ENCODE measurements at places on chromosomes 5 and 9.

DNA sequence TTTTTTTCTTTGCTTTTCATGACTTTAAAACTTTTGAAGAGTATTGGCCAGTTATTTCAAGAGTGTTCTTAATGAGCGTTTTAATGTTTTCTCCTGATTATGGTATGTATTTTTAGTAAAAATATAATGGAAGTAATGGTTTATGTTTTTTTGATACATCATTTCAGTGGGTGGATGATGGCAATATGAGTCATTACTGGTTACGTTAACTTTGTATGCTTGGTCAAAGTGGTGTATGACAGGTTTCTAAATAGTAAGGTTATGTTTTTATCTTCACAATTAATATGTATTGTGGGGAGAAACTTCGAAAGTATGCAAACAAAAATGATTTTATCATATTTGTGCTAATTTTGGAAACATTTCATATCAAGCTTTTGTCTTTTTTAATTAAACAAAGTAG lies 176.7 kb upstream of the PRDM9 start:
- no peak for DNase-seq

GRCh38 chr5:1908931-1909330 lies 26.2 kb upstream of the IRX4 start:
- no peak for DNase-seq

DNA sequence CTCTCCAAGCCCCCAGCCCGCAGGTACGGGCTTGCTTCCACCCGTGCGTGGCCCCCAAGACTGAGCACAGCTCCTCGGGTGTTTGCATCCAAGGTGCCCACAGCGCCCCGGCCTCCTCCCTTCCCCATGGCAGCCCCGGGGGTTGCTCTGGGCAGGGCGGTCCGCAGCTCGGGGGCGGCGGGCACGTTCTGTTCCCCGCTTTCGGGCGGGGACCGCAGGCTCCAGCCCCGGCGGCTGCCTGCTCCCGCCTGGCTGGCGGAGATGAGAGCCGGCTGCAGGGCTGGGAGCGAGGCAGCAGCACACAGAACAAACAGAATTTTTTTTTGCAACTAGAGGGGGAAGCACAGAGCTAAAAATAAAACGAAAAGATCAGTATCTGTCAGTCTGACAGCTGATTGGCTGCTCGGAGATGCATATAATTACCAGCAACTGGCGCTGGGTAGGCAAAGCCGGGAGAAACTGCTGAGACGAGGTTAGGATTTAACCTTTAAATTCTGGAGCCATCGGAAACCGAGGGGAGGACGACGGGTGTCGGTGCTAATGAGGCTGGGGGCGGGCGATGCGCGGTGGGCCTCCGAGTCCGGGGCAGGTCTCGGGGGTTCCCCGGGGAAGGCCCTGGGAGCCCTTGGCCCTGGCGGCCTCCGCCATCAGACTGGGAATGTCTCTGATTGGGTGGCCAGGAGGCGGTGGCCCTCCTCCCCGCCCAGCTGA lies 142.7 kb upstream of the IER5L start:
- no peak for DNase-seq

DNA sequence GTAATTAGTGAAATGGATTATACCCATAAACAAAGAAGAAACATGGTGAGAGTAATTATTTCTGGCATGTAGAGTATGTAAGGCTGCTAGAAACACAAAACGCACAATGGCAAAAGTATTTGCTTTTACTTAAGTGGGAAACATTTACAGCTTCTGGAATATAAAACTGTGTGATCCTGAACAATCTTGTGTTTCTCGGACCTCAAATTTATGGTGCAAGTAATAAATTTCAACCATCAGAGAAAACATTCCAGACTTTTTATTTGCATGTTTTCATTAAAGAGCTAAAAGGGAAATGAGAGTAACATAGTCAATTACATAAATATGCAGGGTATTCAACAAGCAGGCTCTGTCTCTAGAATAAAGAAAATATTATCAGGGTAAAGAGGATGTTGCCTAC lies 17.2 kb upstream of the PRR16 start:
- no peak for DNase-seq

DNA sequence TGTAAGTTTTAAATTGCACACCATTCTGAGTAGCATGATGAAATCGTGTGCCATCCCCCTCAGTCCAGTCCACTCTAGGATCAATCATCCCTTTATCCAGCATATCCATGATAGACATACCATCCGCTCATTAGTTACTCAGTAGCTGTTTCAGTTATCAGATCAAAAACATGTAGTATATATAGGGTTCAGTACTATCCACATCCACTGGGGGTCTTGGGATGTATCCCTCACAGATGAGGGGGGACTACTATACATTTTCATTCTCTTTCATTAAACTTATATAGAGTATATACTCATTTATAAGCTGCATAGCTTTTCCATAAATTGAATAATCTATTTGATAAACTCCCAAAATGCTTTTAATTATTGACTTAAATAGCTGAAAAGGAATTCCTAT lies 67.6 kb downstream of the MEIKIN start:
- DNase-seq = no peak

- no peak for DNase-seq
These were observed 1.3 kb downstream of the ATP6V1G1 start for GRCh38 chr9:114588651-114589526.

DNA sequence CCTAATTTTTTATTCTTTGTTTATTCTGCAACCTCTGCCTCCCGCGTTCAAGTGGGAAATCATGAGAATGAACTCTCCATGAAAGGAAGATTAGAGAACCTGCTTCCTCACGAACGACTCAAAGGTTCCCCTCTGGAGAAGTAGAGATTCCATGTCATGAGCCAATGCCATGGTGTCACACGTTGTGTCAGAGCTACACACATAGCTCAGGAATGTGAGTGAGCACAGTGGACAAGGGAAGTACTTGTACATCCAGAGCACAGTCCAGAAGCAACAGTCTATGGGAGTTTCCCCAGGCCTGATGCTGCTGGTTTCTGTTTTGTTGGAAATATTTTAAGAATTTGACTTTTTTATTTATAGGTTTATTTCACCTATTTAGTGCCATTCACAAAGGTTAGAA lies 26.8 kb upstream of the PPP2CA start:
- no peak for DNase-seq

GRCh38 chr5:38535248-38535750 lies 21.1 kb downstream of the LIFR start:
- DNase-seq = no peak

GRCh38 chr9:69549310-69550202 lies 122.6 kb downstream of the APBA1 start:
- no peak for DNase-seq

DNA sequence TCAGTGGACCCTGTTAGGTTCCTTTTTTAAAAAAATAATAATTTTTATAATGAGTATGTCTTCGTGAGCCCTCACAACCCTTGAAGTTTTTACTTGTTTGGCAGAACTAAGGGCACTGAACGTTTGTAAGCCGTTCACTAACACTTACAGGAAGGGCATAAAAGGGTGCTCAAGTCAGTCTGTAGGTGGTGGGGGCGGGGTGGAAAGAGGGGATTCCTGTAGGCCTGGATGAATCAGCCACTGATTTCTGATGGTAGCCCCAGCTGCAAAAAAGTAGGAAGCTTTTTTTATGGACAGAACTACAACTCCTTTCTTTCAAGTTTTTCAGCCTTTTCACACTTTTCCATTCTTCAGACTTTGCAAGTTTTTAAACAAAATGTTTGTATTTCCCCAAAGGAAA lies 35.8 kb downstream of the PIK3R1 start:
- DNase-seq = no peak

- no peak for DNase-seq
These were observed 1084.0 kb upstream of the CDH18 start for GRCh38 chr5:21071986-21072385.

DNA sequence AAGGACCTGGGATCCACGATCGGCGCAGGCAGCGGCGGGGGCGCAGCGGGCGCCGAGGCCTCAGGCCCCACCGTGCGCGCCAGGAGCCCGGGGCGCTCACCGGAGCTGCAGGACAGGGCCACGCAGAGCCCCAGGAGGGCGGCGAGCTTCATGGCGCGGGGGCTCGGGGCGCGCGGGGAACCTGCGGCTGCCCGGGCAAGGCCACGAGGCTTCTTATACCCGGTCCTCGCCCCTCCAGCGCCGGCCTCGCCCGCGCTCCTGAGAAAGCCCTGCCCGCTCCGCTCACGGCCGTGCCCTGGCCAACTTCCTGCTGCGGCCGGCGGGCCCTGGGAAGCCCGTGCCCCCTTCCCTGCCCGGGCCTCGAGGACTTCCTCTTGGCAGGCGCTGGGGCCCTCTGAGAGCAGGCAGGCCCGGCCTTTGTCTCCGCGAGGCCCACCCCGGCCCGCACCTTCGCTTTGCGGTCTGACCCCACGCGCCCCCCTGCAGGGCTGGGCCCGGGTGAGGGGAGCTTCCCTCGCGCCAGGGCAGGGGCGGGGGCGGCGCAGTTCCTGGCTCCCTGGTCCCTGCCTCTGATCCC lies at the start of gene SCGB3A1:
SCGB3A1 (minus strand) TSS at position 189 of the 577 bp plus-strand sequence; CDS start at position 152, 37 bp downstream.
- DNase-seq = no peak

GRCh38 chr5:168879929-168880328 lies 300.8 kb upstream of the PANK3 start:
- no peak for DNase-seq

DNA sequence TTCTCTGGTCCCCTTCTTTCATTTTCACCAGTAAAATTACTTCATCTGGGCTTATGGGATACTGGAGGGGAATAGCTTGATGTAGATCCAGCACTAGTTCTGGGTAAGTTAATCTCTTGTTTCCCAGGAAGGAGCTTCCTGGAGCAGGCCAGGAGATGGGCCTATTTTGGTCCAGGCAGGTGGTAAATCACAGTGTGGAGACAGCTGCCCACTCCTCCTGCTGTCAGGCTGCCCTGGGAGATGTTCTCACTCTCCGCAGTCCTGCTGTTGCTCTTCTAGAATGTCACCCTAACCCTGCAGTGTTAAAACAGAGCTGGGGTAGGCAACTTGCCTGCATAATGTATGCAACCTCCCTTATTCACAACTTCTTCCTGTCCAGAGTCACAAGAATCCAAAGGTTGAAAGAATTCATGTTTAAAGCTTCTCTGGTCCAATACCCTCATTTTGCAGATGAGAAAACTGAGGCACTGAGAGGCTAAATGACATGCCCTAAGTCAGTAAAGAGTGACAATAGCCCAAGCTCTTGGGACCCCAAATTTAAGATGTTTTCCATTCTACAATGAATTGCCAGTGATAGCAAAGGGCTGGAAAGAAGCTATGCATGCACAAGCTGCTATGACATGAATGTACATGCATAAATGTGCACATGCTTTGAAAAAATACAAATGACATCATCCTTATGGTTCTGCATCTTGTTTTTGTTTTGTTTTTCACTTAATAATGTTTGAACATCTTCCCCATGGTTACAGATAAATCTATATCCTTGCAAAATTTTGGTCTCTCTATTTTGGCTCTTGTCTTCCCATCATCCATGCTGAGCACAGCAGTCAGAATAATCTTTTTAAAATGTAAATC lies 71.8 kb upstream of the ADRA1B start:
- no peak for DNase-seq

DNA sequence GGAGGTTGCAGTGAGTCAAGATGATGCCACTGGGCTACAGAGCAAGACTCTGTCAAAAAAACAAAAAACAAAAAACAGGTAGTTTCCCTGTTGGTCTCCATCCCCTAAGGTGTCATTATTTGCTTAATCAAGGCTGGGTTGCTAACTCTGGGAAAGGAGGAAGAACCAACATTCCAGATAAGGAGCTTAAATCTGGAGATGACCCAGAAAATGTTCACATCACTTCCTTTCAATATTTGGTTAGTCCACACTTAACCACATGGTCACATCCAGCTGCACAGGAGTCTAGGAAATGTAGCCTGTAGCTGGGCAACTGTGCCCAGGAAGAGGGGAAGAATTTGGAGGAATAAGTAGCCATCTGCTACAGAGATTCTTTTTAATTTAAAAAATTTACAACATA lies 25.9 kb upstream of the MEGF9 start:
- no peak for DNase-seq

GRCh38 chr5:169216866-169217265 lies 84.1 kb downstream of the SLIT3 start:
- no peak for DNase-seq

- DNase-seq = no peak
These were observed 47.6 kb downstream of the KLHL3 start for GRCh38 chr5:137688210-137688840.

DNA sequence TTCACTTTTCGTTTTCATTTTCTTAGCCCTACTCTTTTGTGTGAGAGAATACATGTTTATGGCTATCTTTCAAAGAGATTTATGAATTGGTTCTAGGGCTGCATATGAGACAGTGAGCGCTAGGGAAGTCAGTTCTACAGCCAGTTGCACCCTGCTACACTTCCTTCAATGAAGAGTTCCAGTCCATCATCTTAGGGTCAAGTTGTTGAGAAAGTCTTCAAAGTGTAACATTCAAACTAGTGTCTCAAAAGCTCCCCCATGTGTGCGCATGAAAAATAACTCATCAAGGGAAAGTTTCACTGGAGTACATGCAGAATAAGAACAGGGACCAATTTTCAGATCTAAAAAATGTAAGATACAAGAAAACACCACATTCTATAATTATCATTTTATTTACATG lies 317.2 kb downstream of the DEPDC1B start:
- no peak for DNase-seq

DNA sequence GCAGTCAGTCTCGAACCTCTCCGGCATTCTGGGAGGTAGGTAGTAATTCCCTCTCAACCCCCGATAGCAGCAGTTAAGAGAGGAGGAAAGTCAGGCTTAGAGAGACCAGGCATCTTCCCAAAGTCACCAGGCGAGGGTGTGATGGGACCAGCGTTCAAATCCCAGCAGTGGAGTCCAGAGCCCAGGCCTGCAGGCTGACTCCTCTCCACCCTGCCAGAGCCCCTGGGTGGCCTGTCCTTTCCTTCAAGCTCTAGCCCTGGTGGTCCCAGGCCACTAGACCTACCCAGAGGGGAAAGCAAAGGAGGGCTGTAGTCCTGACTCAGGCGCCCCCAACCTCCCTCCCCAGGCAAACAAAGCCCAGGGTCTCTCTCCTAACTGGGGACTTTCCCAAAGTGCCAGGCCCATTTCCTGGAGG lies 4.2 kb upstream of the NR5A1 start:
- DNase-seq = no peak

DNA sequence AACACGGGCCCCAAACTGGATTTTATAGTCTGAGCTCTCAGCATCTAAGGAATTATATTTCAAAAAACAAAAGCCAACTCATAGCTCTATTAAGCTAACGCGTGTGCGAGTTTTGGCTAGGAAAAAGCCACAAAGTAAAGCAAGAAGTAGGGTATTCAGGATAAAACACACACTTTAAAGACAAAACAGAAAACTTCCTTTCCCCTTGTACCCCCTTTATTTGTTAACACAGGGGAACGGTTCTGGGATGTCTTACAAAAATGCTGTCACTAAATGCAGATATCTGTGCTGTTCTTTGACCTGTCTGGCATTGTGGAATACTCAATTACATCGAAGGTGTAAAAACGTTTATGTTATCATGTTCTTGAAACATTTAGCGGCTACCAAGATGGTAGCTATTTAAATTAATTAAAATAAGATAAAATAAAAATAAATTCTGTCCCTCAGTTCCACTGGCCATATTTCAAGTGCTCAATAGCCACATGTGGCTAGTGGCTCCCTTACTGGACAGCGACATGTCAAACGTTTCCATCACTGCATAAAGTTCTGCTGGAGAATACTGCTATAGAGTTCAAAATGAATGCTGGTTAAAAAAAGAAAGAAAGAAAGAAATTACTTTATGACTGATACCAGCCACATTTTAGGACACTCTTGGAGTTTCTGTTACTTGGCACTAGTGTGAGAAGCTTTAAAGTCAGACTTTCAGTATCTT lies 7.2 kb upstream of the MEF2C start:
- no peak for DNase-seq

GRCh38 chr9:69121155-69122081 lies 52.7 kb upstream of the TJP2 start:
- no peak for DNase-seq

All from stimulated activated CD8-positive, alpha-beta memory T cell treated with anti-CD3 and anti-CD28 coated beads, Interleukin-15, amount 100 ng/mL, for 24 hours (primary cell).